ENCODE measurements at places on chromosomes 6 and 20.

- DNase-seq: no peak
Measured at GRCh38 chr6:169589293-169589692, 112.5 kb downstream of the WDR27 start.

DNA sequence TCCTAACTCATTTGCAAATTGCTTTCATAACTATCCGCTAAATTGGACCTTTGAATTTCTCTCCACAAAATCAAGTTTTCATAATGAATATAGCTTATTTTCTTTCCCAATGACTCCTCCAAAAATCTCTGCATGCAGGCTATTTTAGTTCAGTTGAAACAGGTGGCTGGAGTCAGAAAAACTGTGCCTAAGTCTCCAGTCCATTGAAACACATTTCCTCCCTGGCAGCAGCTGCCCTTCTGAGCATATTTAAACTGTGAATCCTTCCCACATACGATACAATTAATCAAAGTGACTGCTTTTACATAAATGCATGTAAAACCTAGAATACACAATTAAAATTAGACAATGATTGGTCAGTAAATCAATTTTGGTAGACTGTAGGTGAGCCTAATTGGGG, 344.6 kb upstream of the MARCKS start:
- no peak for DNase-seq

- DNase-seq: no peak
Measured at GRCh38 chr6:144467172-144467762, 182.1 kb downstream of the UTRN start.

DNA sequence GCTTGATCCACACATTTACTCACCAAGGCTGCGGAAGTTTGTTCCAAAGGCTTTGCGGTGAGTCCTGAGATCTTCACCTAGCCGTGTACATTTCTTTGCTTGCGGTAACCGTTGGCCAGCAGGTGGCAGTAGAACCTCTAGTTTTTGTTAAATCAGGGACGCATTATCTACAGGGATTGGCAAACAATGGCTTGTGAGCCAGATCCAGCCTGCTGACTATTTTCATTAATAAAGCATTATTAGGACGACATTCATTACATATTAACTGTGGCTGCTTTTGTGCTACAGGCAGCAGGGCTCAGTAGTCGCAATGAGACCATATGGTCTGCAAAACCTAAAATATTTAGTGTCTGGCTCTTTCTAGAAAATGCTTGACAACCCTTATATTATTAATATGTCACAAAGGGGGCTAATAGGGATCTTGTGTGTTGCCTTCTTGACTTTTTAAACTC, 174.1 kb downstream of the DOK5 start:
- DNase-seq: peak; percentile 73
